ENCODE measurements at places on chromosomes 1 and 21. TPM values are rescaled to one million over a fixed set of nuclear protein-coding genes. Genes with fewer than 3 reads are reported as not detected.
A peak's percentile ranks its signal among the peaks of the same experiment; 100 is the strongest.

KCNN3 gene
- total RNA-seq, result 0.81 TPM

DNASE2B gene
- not detected for total RNA-seq

CLCA2 gene
- not detected for total RNA-seq

CCDC190 gene
- not detected for total RNA-seq

LCE3D gene
- not detected for total RNA-seq

SF3B4 gene
- 19.1 TPM for total RNA-seq

ANGPTL7 gene
- total RNA-seq, result not detected

PCBP3 gene
- total RNA-seq, result 4.3 TPM

CD1B gene
- total RNA-seq, result not detected

BEND5 gene
- total RNA-seq, result 19.1 TPM

SNRNP40 gene
- 54.8 TPM for total RNA-seq

BRINP3 gene
- 6.3 TPM for total RNA-seq

RO60 gene
- 93.1 TPM for total RNA-seq

BTF3L4 gene
- 51.1 TPM for total RNA-seq

PCP4L1 gene
- 0.21 TPM for total RNA-seq

LORICRIN gene
- total RNA-seq, result not detected

UTS2 gene
- not detected for total RNA-seq

ZNF678 gene
- total RNA-seq, result 14.2 TPM

FALEC gene
- not detected for total RNA-seq

DNA sequence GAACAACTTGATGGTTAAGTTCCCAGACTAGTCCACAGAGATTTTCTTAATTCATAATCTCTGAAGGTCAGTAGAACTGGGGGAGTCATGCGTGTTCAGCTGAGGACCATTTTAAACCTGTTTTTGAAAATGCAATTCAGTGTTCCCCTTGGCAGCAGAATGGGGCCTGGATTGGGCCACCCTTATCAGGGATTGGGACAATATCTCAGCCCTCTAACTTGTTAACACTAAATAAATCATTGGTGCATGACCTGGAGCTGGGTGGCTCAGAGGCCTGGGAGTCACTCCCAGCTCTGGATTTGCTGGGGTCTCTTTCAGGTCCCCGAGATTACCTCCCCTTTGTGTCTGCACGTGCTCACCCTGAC lies 55.3 kb downstream of the MRPS6 start:
- DNase-seq, result peak; percentile 30
- peaks cover 10% of the 10 kb centered on the region for H3K36me3 ChIP-seq
- H3K27ac ChIP-seq, result peak overlapping the region; percentile 95
- H3K4me3 ChIP-seq, result no peak overlapping the region
- peaks cover 59% of the 10 kb centered on the region for H3K4me1 ChIP-seq
- no peaks in the 10 kb centered on the region for H3K27me3 ChIP-seq

- peaks cover 5% of the 10 kb centered on the region for H3K36me3 ChIP-seq
- no peak overlapping the region for H3K27ac ChIP-seq
- peaks cover 24% of the 10 kb centered on the region for H3K27me3 ChIP-seq
These were observed 7.0 kb downstream of the NFIA start for GRCh38 chr1:61089338-61089737.

GRCh38 chr1:162145280-162145965 lies 75.9 kb downstream of the NOS1AP start:
- H3K27me3 ChIP-seq, result no peaks in the 10 kb centered on the region
- peaks cover 26% of the 10 kb centered on the region for H3K4me1 ChIP-seq
- H3K36me3 ChIP-seq, result no peaks in the 10 kb centered on the region
- peak overlapping the region; percentile 25 for H3K27ac ChIP-seq
- H3K4me3 ChIP-seq, result no peak overlapping the region

GRCh38 chr1:17094664-17095063 lies 24.6 kb downstream of the PADI2 start:
- no peaks in the 10 kb centered on the region for H3K36me3 ChIP-seq
- H3K27ac ChIP-seq, result no peak overlapping the region
- no peaks in the 10 kb centered on the region for H3K27me3 ChIP-seq
- no peak overlapping the region for H3K4me3 ChIP-seq

- H3K27ac ChIP-seq, result peak overlapping the region; percentile 36
- no peaks in the 10 kb centered on the region for H3K27me3 ChIP-seq
- no peak overlapping the region for H3K4me3 ChIP-seq
- no peaks in the 10 kb centered on the region for H3K36me3 ChIP-seq
- H3K4me1 ChIP-seq, result peaks cover 23% of the 10 kb centered on the region
- DNase-seq, result no peak
These were observed 77.7 kb downstream of the KIRREL1 start for GRCh38 chr1:158071138-158071537.

- no peaks in the 10 kb centered on the region for H3K27me3 ChIP-seq
- no peaks in the 10 kb centered on the region for H3K36me3 ChIP-seq
- H3K4me3 ChIP-seq, result no peak overlapping the region
- no peak for DNase-seq
- H3K4me1 ChIP-seq, result no peaks in the 10 kb centered on the region
These were observed 32.8 kb upstream of the ERG start for GRCh38 chr21:38531039-38531541.

- H3K36me3 ChIP-seq, result no peaks in the 10 kb centered on the region
- H3K27ac ChIP-seq, result no peak overlapping the region
- no peaks in the 10 kb centered on the region for H3K27me3 ChIP-seq
- H3K4me3 ChIP-seq, result no peak overlapping the region
- no peak for DNase-seq
These were observed 5.2 kb downstream of the PPFIA4 start for GRCh38 chr1:203031467-203031866.

GRCh38 chr1:201112173-201112731 lies at the start of gene CACNA1S:
Gene CACNA1S, minus strand, starts transcription at chr1:201112426. Its CDS starts 87 bp downstream, at chr1:201112339.
- no peaks in the 10 kb centered on the region for H3K36me3 ChIP-seq
- no peak within 1 kb of the TSS for H3K27ac ChIP-seq
- peaks cover 6% of the 10 kb centered on the region for H3K4me1 ChIP-seq
- H3K27me3 ChIP-seq, result peaks cover 23% of the 10 kb centered on the region
- no peak within 1 kb of the TSS for H3K4me3 ChIP-seq

- no peaks in the 10 kb centered on the region for H3K36me3 ChIP-seq
- H3K4me1 ChIP-seq, result no peaks in the 10 kb centered on the region
- no peak overlapping the region for H3K4me3 ChIP-seq
- H3K27me3 ChIP-seq, result no peaks in the 10 kb centered on the region
- DNase-seq, result no peak
- H3K27ac ChIP-seq, result no peak overlapping the region
These were observed 173.5 kb downstream of the DISC1 start for GRCh38 chr1:231800108-231800507.

DNA sequence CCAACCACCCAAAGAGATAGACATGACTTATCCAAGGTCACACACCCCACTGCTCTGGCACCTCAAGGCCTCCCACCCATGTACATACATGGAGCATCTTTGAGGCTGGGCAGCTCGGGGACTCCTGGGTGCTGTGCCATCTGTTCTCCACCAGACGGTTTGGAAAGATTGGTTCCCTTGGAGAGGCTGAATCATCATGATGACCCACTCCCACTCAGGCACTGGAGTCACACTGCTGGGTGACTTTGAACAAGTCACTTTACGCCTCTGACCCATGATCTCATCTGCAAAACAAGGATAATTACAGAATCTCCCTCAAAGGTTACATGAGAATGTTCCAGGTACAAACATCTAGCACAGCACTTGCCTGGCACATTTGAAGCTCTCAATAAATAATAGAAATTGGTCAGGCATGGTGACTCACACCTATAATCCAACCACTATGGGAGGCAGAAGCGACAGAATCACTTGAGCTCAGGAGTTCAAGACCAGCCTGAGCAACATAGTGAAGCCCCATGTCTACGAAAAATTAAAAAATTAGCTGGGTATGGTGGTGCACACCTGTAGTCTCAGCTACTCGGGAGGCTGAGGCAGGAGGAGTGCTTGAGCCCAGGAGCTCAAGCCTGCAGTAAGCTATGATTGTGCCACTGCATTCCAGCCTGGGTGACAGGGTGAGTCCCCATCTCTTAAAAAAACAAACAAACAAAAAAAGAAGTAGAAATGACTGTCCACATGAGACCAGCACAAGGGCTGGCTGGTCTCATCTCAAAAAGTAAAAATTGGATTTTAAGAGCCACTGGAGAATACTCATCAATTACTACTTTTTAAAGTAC lies 74.9 kb downstream of the RRAGC start:
- no peaks in the 10 kb centered on the region for H3K27me3 ChIP-seq
- no peak overlapping the region for H3K27ac ChIP-seq
- DNase-seq, result no peak
- no peaks in the 10 kb centered on the region for H3K4me1 ChIP-seq
- no peak overlapping the region for H3K4me3 ChIP-seq
- H3K36me3 ChIP-seq, result no peaks in the 10 kb centered on the region

GRCh38 chr1:84145068-84145467 lies 997 bp downstream of the PRKACB start:
- no peaks in the 10 kb centered on the region for H3K36me3 ChIP-seq
- H3K27me3 ChIP-seq, result no peaks in the 10 kb centered on the region
- no peaks in the 10 kb centered on the region for H3K4me1 ChIP-seq
- H3K27ac ChIP-seq, result no peak overlapping the region

DNA sequence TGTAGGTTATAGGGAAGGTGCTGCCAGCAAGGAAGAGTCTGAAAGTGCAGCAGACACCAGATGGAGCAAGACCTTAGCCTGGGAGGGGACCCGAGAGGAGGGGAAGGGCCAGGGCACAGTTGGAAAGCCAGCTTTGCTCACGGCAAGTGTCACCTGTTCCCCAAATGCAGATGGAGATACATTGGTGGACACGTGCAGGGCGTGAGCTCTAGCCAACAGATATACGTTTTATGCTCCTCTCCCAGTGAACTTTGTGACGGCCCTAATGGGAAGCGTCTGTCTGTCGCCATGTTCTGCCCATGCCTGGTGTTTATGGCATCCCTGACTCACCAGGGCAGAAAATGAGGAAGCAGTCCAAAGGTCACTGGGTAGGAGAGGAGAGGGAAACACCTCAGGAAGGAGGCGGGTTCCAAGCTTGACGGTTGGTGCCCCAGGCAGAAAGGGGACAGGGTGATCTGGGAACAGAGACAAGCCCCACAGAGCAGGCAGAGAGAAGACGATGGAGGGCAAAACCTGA lies 7.6 kb downstream of the GPA33 start:
- H3K27me3 ChIP-seq, result no peaks in the 10 kb centered on the region
- no peak overlapping the region for H3K27ac ChIP-seq
- H3K36me3 ChIP-seq, result no peaks in the 10 kb centered on the region

DNA sequence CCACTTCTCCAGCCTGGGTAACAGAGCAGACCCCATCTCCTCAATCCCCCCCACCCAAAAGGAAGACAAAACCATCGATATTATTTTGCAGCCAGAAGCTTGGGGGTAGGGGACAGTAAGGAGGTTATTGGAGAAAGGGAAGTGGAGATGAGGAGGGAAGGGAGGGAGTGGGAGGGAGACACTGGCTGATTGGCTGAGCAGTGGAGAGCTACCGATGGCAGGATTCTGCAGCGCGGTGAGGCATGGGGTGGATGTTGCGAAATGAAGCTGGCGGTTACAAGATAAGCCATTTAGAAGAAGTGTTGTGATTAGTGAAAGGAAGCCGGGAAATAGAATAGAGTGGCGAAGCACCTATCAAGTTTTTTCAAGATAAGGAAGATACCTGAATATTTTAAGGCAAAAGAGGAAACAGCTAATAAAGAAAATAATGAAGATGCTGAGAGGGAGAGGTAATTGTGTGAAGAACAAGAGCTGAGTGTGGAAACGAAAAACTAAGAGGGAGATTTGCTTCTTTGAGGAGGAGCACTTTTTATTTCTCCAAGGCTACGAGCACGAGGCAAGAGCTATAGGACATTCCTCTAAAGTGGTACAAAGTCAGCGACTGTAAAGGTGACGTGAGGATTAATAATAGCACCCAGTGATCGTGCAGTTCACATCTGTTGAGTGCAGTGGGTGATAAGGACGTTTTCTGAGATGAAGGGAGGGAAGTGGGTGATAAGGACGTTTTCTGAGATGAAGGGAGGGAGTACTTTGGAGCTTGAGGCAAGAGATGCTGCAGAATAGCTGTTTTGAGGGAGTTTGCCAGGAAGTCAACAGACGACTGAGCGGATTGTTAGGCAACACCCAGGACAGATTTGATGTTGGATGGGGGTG lies 103.2 kb upstream of the KIF26B start:
- H3K27me3 ChIP-seq, result no peaks in the 10 kb centered on the region
- H3K27ac ChIP-seq, result no peak overlapping the region
- peak; percentile 92 for DNase-seq
- H3K36me3 ChIP-seq, result no peaks in the 10 kb centered on the region

GRCh38 chr21:34109075-34109474 lies 35.7 kb downstream of the MRPS6 start:
- H3K27me3 ChIP-seq, result no peaks in the 10 kb centered on the region
- no peak for DNase-seq
- H3K36me3 ChIP-seq, result no peaks in the 10 kb centered on the region
- H3K4me3 ChIP-seq, result no peak overlapping the region

GRCh38 chr1:233389169-233389568 lies 61.6 kb downstream of the MAP3K21 start:
- no peaks in the 10 kb centered on the region for H3K27me3 ChIP-seq
- DNase-seq, result no peak
- H3K27ac ChIP-seq, result no peak overlapping the region
- peaks cover 2% of the 10 kb centered on the region for H3K4me1 ChIP-seq
- no peaks in the 10 kb centered on the region for H3K36me3 ChIP-seq
- H3K4me3 ChIP-seq, result no peak overlapping the region

- H3K4me1 ChIP-seq, result no peaks in the 10 kb centered on the region
- H3K4me3 ChIP-seq, result no peak overlapping the region
- no peak overlapping the region for H3K27ac ChIP-seq
- H3K36me3 ChIP-seq, result peaks cover 3% of the 10 kb centered on the region
- no peak for DNase-seq
These were observed 7.0 kb downstream of the KRTCAP2 start for GRCh38 chr1:155166051-155166470.

GRCh38 chr21:35538386-35538785 lies 489.3 kb upstream of the RUNX1 start:
- H3K36me3 ChIP-seq, result no peaks in the 10 kb centered on the region
- no peak overlapping the region for H3K4me3 ChIP-seq
- H3K27ac ChIP-seq, result no peak overlapping the region
- H3K27me3 ChIP-seq, result no peaks in the 10 kb centered on the region

DNA sequence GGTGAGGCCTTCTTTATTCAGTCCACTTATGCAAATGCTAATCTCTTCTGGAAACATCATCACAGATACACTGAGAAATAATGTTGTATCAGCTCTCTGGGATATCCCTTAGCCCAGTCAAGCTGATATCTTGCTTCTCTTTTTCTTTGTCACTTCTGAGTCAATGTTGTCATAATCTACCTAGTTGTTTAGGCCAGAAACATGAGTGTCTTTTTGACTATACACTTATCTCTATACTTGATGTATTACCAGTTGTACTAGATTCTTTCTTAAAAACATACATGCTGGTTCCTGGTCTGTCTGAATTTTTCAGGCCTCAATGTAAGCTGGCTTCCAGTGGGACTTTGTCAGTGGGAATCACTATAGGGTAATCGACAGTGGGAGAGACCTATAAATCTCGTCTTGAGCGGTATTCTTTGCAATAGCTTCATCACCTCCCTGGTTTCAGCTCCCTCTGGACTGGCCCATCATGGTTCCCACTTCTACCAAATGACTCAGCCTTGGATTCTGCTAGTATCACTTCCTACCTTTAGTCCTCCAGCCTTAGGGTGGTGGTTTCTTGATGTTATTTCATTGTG lies 135.2 kb upstream of the CYYR1 start:
- H3K36me3 ChIP-seq, result no peaks in the 10 kb centered on the region
- H3K4me1 ChIP-seq, result no peaks in the 10 kb centered on the region
- H3K27ac ChIP-seq, result no peak overlapping the region
- H3K27me3 ChIP-seq, result no peaks in the 10 kb centered on the region
